ENCODE measurements at places on chromosomes 1 and 21.

DNA sequence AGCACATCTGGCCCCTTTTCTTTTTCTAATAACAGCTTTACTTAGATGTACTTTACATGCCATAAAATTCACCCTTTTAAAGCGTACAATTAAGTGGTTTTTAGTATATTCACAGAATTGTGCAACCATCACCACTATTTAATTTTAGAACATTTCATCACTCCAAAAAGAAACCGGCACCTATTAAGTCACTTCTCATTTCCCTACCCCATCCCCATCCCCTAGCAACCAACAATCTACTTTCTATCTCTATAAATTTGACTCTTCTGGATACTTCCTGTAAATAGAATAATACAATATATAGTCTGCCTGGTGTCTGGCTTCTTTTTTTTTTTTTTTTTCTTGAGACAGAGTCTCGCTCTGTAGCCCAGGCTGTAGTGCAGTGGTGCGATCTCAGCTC lies 59.5 kb upstream of the ENAH start:
- DNase-seq, result no peak

GRCh38 chr1:32091591-32091990 lies 16.3 kb upstream of the KPNA6 start:
- no peak for DNase-seq

GRCh38 chr1:107047602-107048001 lies 8.9 kb upstream of the PRMT6 start:
- no peak for DNase-seq

- DNase-seq, result peak; percentile 65
Observed at GRCh38 chr21:21624674-21625073, 626.5 kb downstream of the NCAM2 start.

DNA sequence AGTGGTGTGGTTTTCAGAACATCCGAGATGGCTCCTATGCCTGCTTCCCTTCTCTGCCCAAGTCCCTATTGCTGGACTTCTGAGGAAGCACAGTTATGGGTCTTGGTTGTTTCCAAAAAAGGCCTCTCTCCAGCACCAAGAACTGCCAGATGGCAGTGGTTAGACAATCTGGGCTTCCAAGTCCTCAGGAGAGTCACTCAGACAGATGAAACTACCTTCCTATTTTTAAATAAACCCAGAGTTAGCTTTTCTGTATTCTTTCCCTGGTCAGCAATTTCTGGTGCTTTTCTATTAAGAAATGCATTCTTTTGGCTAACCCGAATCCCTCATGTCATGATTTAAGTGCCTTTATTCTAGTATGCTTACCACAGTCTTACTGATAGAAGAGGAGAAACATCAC lies 245.9 kb downstream of the PRDM2 start:
- no peak for DNase-seq

- no peak for DNase-seq
Observed at GRCh38 chr1:163305441-163305840, 16.3 kb upstream of the NUF2 start.

DNA sequence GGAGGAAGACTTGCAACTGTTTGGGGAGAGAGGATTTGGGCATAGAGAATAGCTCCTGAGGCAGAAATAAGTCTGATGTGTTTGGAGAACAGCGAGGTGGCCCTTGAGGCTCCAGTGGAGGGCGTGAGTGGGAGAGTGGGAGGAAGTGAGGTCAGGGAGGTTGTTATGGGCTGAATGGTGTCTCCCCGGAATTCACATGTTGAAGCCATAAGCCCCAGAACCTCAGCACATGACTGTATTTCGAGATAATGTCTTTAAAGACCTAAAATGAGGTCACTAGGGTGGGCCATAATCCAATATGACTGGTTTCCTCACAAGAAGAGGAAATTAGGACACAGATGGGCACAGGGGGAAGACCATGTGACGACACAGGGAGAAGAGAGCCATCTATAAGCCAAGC lies 17.9 kb upstream of the APP start:
- DNase-seq, result no peak

DNA sequence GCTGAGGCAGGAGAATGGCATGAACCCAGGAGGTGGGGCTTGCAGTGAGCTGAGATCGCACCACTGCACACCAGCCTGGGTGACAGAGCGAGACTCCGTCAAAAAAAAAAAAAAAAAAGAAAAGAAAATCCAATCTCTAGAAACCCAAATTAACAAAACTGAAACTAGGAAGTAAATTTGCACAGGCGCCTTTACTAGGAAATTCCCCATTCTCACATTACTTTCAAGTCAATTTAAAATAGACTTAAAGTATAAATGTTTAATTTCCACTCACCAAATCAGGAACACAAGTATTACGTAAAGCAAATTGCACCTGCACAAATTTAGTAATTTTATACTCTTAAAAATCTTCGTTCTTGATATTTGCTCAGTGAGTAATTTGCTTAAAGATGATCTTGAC lies 67.8 kb upstream of the BCAR3 start:
- no peak for DNase-seq

GRCh38 chr1:112006416-112007025 lies 17.1 kb upstream of the KCND3 start:
- no peak for DNase-seq

DNA sequence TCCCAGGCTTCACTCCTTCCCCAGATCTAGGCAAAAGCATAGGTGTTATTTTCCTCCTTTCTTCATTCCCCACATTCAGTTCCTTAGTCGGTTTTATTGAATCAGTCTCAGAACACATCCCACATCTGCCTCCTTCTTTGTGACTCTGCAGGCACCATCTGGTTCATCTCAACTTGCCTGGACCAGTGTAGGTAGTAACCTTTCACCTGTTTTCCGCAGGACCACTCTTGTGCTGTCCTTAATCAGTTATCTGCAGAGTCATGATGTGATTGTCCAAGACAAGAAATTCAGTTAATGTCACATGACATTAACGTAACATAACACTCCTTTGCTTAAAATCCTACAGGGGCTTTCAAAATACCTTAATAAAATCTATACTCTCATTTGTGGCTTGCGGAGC lies 174.6 kb downstream of the CHRM3 start:
- DNase-seq, result no peak

DNA sequence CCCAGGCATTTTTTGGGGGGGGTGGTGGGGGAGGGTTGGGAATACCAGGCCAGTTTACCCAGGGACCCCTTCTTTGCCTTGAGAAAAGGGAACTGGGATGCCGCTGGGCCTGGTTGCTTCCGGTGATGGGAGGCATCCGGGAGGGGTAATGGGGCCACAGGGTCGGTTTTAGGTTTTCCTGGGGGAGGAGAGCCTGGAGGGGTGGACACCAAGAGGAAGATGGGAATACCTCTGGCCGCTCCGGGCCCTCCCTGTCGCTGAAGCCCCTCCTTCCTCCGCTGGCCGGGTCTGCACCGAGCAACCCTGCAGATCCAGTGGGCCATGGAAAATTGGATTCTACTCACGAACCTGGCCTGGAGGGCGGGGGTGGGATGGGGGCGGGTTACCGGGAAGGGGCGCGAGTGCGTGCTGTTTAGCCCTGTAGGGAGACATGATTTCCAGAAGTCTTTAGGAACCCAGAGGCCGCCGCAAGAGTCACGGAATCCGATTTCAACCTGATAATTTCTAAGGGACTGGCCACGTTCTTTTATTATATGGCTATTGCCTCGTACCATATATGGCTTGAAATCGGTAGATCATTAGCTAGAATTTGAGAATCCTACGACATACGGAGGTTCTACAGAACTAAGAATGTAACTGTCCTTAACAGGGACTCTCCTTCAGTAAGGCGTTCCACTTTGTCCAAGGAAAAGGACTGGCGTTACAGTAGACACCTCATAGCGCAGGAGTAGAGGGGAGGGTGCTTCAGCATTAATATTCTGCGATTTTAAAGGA lies 749 bp downstream of the AKIRIN1 start:
- no peak for DNase-seq

Measured in astrocyte of the spinal cord (primary cell).